ENCODE measurements at places on chromosomes 7 and 10.

DNA sequence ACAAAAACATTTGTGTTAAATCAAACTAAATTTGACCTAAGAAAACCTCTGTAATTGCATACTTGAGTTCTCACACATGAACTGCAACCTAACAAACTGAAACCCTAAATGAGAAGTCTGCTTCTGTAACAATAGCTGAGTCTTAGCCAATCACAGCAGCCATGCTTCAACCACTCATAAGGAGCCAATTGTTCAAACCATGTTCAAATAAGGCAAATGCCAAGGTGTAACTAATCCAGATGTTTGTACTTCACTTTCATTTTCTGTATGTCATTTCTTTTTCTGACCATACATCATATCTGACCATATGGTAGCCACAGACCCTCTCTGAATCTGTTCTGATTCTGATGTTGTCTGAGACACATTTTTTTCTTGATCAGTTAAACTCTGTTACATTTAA is 47.5 kb upstream of the ANTXRL start:
- DNase-seq = no peak

GRCh38 chr10:102268375-102268888 is 23.1 kb downstream of the GBF1 start:
- DNase-seq = no peak

DNA sequence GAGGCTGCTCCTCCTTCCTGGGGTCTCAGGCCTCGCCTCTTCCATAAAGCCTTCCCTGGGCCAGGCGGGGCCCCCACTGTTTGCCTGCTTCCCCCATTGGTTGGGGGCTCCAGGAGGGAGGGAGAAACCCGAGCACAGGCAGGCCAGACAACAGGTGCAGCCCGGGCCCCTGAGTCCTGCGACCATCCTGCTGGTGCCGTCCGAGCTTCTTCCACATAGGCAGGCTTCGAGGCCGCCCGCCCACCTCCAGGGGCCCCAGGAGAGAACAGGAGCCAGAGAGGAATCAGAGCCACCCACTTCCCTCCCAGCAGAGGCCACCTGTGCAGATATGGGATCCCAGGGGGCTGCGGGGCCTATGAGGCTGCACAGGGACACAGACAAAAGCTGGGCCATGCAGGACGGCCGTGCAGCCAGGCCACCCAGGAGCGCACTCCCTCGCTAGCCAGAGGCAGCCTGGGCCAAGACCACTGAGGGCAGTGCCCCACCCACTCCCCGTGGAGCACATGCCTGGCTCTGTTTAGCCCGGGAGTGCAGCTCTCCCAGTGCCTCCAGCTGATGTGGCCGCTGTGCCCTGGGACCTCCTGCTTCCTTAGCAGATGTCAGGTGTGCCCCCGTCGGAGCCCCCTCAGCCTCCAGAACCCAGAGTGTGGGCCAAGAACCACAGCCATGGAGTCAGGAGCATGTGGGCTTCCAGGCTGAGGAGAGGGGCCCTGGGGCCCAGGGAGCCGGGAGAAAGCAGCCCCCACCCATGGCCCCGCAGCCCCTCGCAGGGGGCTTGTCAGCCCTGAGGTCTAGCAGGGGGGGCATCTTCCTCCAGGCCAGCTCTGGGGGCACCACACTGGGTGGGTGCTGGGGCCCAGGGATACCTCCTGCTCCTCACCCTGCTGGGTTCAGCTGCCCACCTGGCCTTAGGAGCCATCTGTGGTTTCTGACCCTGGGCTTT is 59.9 kb upstream of the INPP5A start:
- no peak for DNase-seq

DNA sequence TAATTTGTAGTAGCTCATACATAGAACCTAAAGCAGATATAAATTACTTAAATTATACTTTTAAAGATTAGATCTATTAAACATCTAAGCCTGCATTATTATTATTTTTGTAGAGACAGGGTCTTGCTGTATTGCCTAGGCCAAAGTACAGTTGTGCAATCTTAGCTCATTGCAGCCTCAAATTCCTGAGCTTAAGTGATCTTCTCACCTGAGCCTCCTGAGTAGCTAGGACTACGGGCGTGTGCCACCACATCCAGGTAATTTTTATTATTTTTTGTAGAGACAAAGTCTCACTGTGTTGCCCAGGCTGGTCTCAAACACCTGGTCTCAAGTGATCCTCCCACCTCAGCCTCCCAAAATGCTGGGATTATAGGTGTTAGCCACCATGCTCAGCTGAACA is 46.7 kb downstream of the RALA start:
- DNase-seq = no peak

GRCh38 chr10:77560471-77560870 is 77.1 kb downstream of the KCNMA1 start:
- no peak for DNase-seq

- DNase-seq = no peak
Observed at GRCh38 chr7:2007551-2007950, 225.2 kb downstream of the MAD1L1 start.

DNA sequence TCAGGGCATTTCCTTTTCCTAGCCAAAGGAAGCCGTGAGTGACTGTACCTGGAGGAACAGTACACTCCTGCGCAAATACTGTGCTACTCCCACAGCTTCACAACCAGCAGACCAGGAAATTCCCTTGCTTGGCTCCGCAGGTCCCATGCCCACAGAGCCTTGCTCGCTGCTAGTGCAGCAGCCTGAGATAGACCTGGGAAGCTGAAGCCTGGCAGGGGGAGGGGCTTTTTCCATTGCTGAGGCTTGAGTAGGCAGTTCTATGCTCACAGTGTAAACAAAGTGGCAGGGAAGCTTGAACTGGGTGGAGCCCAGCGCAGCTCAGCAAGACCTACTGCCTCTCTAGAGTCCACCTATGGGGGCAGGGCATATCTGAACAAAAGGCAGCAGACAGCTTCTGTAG is 291.2 kb downstream of the HGF start:
- no peak for DNase-seq

- no peak for DNase-seq
Observed at GRCh38 chr10:80373502-80373901, 16.9 kb downstream of the DYDC2 start.

- DNase-seq = no peak
Observed at GRCh38 chr10:24255115-24255880, 46.4 kb downstream of the KIAA1217 start.

DNA sequence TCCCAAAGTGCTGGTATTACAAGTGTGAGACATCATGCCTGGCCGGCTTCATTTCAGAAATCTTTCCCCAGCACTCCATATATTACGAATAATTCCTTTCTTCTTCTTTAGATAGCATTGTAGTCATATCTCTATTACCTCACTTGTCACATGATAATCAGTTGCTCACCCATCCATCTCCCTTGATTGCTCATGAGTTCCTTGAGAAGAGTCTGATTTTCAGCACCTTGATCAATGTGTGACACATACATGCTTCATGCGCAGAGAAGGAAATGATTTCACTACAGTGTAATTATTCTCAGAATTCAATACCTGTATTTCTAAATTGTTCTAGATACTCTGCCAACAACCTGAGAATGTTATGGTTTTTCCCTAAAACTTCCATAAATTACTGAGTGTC is 26.7 kb upstream of the GGCT start:
- no peak for DNase-seq

DNA sequence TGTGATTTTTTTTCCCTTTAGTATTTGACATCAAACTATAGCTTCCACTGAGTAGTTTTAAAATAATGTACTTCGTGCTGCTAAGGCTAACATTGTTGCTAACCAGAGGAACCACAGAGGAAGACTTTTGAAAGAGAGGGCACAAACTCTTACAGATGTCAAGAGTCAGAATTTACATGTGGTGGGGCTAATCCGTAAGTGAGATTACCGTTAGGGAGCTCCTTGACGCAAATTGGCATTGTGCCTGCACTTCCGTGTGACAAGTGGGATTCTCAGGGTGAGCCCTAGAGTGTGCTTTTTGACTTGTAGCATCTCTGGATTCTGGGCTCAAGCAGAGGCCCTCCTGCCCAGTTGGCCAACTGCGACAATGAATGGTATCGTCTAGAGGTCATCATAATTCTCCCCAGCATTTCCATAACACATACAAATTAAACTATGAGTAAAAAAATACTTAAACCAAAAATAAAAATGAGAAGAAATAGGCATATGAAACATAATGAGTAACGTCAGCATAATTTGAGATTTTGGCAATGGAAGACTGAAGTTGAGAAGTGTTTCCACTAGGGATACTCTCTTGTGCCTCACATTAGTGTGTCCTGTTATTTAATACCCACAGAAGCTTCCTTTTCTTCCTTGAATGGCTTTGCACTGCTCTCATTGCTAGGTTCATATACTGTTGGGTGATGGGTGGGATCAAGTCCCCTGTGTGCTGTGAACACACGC is 164.0 kb downstream of the SDK1 start:
- no peak for DNase-seq

DNA sequence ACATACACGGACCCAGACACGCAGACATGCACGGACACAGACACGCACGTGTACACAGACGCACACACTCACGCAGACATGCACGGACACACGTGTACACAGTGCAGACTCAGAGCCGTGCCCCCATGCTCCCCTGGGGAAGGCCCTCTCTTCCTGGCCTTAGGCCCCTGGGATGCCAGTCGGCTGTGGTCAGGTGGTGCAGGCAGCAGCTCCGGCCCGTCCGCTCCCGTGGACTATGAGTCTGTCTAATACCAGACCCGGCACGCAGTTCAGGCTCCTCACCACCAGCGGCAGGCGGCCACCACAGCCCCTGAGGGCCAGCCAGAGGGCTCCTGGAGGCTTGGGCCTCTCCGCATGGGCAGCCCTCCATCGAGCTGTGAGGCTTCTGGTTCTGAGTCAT is 52.0 kb upstream of the NKX6-2 start:
- DNase-seq = no peak

- DNase-seq = no peak
Observed at GRCh38 chr10:72292223-72292691, 18.5 kb downstream of the DDIT4 start.

DNA sequence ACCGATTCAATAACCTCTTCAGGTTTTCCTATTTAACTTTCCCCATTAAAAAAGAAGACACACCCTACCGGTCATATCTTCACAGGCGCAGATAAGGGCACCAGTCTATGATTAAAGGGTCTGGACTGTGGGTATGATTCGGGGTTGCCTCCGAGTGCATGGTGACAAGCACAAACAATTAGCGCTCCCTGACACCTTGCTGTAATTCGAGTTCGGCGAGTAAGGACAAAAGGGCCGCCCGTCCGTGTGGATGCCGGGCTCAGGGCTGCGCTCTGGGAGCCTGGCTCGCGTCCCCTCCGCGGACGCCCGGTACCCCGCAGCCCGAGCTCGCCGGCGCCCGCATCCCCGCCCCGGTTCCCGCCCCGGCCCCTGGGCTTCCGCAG is 111.9 kb upstream of the RHEB start:
- no peak for DNase-seq

DNA sequence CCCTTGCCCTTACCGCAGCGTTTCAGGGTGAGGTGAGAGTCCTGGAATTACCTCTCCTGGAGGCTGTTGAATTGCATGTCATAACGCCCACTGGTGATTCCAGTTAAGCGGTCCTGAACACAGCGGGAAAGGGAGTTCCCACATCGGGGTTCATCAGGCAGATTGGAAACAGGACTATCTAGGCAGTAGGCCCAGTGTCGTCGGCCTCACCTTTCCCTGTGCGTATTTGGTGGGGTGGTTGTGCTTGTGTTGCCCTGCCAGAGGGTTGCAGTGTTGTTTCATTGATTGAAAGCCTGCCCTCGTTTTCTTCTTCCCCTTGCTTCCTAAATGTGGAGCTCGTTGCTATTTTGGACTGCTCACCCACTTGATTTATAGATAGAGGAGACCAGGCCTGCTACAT is 10.6 kb upstream of the SUN1 start:
- no peak for DNase-seq

DNA sequence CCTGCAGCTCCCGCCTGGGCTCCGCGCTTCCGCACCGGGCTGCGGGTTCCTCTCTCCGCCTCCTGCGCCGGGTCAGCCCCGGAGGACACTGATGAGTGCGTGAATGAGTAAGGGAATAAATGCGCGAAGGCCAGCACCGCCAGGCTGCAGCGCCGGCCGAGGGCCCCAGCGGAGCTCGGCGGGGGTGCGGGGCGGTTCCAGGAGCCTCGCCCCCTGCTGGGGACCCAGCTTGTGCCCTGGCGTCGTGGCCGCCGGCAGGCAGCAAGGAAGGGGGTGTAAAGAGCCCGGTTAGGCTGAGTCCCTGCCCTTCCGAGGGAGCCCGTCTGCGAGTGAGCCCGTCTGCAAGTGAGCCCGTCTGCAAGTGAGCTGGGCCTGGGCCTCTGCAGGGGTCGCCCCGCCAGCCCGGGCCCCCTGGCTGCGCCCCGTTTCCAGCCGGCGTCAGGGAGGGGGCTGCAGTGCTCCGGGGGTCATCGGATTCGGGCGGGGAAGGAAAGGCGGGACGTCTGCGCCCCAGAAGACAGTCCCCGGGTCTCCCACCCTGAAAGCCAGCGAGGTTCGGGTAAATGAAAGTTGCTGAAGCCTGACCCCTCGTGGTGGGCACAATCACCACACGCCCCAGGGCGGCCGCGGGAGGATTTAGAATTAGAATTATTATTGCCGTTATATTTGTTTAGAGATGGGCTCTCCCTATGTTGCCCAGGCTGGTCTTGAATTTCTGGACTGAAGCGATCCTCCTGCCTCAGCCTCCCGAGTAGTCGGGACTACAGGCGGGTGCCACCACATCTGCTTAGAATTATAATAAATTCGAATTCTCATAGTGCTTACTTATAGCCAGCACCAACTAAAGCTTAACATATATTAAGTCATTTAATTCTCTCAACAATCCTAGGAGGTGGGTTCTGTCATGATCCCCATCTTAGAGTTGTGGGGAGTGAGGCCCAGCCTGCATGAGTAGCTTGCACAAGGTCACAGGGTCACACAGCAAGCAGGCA is 8.6 kb upstream of the CRYGN start:
- DNase-seq = peak; percentile 67

GRCh38 chr7:51260516-51260915 is 56.1 kb downstream of the COBL start:
- no peak for DNase-seq

DNA sequence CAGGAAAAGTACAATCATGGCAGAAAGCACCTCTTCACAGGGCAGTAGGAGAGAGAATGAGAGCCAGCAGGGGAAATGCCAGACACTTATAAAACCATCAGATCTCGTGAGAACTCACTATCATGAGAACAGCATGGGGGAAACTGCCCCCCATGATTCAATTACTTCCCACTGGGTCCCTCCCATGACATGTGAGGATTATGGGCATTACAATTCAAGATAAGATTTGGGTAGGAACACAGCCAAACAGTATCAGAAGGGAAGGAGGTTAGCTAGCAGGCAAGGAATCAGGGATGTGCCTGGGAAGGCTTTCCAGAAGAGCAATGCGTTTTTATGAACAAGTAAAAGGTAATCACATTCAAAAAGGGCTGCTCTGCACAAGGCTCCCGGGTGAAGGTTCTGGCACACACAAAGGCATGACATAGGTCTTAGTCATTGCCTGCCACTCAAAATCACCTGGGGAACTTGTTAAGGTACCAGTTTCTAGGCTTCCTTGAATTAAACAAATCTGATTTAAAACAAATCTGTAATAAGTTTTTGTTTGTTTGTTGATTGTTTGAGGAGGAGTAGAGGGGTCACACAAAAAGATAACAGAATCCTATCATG is 40.9 kb downstream of the BMPER start:
- no peak for DNase-seq

GRCh38 chr7:115116773-115117715 is 195.2 kb downstream of the MDFIC start:
- no peak for DNase-seq
